Stimulated activated CD4-positive, alpha-beta T cell treated with anti-CD3 and anti-CD28 coated beads, Interleukin-4, amount 100 ng/mL, for 1 hour (primary cell): ENCODE measurements at places on chromosomes 2 and 18.
A peak's percentile ranks its signal among the peaks of the same experiment; 100 is the strongest.

DNA sequence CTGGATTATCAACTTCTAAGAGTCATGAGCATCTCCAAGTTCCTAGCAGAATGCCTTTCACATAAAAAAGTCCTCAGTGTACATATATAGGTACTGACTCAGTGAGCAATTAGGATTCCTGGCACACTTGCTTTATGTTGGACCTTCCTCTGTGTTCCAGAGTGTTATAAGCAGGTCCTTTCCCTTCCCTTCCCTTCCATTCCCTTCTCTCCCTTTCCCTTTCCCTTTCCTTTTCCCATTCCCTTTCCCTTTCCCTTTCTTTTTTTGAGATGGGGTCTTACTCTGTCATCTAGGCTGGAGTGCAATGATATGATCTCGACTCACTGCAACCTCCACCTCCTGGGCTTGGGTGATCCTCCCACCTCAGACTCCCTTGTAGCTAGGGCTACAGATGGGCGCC, 48.7 kb downstream of the SCN3A start:
- no peak for DNase-seq

DNA sequence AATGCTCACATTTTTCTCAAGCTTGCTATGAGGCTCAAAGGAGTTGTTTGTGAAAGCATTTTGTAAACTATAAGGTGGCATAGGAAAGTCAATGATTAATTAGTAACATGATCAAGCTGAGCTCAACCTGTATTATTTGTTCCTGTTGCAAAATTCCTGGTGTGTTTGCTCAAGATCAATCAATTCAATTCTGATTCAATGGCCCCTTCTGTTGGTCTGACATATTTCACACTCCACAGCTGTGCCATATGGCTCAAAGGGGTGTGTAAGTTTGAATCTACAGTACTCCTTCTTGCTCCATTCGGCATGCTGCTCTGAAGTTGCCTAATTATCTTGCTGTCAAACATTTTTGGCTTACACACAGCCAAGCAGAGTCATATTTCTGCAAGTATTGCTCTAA, 341.6 kb upstream of the LRP1B start:
- DNase-seq: no peak

GRCh38 chr2:33166287-33166881, 219.6 kb downstream of the LTBP1 start:
- no peak for DNase-seq

- DNase-seq: no peak
Observed at GRCh38 chr2:6353669-6354068, 512.0 kb downstream of the CMPK2 start.

GRCh38 chr2:113230531-113230930, 48.2 kb downstream of the PAX8 start:
- DNase-seq: no peak

DNA sequence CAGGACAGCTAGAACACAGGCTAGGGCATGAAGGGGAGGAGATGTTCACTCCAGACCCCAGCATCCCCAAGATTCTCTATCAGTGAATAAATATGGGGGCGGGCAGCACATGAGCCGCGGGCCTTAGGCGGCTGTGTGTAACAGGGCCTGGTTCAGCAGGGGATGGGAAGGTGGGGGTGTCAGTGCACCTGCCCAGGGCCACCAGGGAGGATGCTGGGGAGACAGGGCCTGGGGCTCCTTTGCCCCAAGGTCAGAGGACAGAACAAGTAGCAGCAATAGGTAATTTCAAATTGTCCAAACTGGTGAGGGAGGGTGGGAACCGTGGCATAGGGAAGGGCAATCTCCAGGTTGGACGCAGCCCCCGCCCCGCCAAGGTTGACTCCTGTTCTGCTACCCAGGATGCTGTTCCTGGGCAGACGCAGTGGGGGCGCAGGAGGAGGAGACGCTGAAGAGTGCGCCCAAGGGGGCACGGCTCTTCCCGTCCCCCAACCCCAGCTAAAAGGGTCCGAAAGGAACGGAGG, 16.2 kb downstream of the CYP26B1 start:
- no peak for DNase-seq

- DNase-seq: no peak
Observed at GRCh38 chr2:228613133-228613850, 431.8 kb upstream of the SPHKAP start.

DNA sequence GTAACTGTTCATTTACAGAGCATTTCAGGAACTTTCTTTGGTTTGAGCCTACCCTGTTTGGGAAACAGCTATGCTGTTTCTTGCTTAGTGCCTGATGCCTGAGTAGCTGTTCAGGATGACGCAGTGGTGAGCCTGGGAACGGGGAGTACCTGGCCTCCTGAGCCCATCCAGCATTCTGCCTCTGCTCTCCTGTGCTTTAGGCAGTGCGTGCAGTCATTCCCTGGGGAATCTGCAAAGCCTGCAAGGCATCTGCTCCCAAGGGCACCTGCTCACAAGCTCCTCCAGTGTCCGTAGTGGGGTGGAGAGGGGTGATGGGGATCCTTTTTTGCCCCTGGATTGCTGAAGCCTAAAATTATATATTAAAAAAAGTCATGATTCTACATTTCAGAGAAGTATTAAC, 68.8 kb downstream of the RAPGEF4 start:
- DNase-seq: no peak

- DNase-seq: no peak
Observed at GRCh38 chr2:188979187-188980114, 5.3 kb downstream of the COL3A1 start.

GRCh38 chr2:23069923-23070322, 315.1 kb upstream of the KLHL29 start:
- no peak for DNase-seq

DNA sequence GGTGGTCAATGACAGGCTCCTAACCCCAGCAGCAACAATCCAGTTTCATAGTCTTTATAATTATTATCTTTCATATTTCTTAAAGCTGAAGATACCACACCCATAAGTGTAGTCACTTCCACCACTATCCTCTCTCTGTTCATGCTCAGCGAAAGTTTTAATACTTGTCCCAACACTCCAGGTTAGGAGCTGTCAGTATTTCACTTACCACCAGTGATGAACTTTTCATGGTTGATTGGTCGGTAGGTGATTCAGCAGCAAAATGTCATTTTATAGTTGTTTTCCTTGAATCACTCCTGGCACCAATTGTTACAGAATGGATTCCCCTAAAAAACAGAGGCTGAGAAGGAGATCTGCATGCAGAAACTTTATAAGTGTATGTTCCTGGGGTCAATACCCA, 324.9 kb downstream of the CCDC85A start:
- no peak for DNase-seq

- no peak for DNase-seq
Observed at GRCh38 chr2:236449167-236449761, 120.4 kb upstream of the ACKR3 start.

DNA sequence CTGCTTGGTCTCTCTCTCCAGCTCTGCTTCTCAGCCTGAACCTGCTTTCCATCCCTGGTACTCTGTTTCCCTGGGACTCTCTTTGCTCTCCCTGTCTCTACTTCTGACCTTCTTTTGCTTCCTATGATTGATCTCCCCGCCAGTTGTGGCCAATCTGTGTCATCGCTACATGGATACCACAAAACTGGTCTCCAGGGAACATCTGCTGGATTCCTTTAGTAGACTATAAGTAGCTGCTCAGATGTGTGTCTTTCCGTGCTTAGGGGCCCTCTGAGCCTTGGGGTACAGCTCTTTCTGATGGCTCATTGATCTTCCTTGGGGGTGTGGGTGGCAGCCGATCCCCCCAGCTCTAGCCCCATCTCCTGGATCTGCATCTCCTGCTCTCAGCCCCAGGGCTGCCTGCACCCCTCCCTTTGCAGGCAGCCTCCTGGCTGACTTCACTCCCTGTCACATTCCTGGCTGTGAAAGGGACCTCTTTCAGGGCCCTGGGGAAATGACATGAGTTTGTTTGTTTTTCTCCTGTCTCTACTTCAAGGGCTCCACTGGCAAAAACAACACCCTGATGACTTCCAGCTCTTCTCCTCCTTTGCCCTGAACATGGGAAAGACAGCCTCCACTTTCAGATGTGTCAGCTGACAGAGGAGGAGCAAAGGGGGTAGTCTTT, 333.7 kb downstream of the CYP26B1 start:
- no peak for DNase-seq

GRCh38 chr2:7788736-7789135, 871.5 kb downstream of the RNF144A start:
- no peak for DNase-seq

DNA sequence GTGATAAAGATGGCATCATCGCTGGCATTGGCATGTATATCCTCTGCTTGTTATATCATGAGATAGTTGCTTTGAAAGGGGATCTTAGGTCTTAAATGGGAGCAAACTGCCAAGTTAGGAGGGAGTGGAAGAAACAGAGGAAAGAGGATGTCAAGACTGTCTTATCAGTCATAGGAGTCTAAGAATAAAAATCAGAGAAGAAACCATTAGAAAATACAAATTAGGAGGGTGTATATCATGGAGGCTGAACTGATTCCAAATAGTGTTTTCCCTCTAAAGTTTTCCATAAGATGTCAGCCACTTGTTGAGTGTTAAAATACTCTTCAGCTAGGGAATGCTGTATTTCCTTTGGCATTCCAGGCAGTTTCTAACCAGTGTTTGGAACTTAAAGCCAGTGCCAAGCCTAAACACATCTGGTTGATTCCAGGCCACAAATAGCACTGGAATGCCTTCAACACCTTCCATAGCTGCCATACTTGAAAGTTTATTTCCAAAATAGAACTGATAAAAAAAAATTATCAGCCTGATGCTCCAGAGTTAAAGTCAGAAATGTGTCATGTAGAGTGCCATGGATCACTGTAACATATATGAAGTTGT, 129.4 kb downstream of the ZEB2 start:
- no peak for DNase-seq

GRCh38 chr2:230068651-230069055, at the start of gene SLC16A14:
TSS of gene SLC16A14 (minus strand) at chr2:230068924. CDS start at chr2:230059352, 9,572 bp downstream.
- peak; percentile 30 for DNase-seq

GRCh38 chr2:112798979-112799975, 15.0 kb upstream of the IL1A start:
- DNase-seq: no peak

GRCh38 chr2:42043789-42044394, 3.9 kb upstream of the PKDCC start:
- no peak for DNase-seq

- DNase-seq: no peak
Observed at GRCh38 chr2:11998218-11998617, 251.8 kb downstream of the LPIN1 start.

- no peak for DNase-seq
Observed at GRCh38 chr2:47265751-47266231, 110.7 kb upstream of the STPG4 start.

GRCh38 chr2:105510761-105511528, 112.1 kb upstream of the FHL2 start:
- no peak for DNase-seq

GRCh38 chr2:68340226-68341061, 20.7 kb upstream of the CNRIP1 start:
- DNase-seq: no peak

DNA sequence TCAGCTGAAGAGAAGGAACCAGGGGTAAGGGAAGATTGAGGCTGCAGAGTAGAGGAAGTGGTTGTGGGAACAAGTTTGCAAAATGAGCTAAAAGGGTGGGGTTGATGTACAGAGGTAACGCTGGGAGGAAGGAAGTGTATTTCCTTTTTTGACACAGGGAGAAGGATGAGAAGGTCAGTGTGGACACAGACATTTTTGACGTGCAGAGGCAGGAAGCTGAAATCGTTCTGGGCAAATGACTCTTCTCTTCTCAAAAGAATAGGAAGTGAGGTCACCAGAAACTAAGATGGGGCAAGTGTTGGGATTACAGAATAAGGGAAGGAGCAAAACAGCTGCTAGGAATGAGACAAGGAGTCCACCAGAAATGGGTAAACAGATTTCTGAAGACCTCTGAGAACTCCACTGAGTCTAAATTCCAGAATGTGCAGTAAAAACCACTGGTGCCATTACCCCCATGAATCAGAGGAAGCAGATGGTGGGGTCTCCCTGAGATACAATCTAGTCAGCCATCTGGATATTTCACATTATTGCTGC, 20.0 kb upstream of the RNF149 start:
- DNase-seq: no peak

DNA sequence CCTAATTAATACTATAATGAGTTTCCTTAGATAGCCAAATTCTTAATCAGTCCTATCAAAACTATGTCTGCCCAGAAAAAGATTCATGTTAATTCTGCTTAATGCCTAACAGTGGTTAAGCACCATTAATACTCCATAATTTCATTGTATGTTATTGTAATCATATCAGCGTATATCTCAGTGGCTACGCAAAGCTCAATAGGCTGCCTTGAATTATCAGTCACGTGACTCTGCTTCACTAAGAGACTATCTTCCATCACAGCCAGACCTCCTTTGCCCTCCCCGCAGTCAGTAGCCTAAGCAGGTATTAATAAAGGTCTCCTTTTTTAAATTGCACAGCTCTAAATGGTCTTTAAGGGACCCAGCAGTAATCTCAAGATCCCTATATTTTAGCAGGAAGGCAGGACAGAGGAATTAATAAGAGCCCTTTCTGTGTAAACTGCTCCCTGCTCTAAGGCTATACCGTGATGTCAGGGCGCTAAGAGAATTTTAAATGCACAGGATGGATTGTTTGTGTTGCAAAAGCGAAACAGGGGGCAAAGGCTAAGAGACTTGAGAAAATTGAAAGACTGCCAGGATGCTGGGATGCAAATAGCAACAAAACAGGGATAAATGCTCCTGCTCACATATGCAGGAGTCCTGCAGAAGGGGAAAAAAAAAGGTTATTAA, 215.6 kb upstream of the POU3F3 start:
- DNase-seq: no peak

- DNase-seq: no peak
Observed at GRCh38 chr18:10927286-10927992, 221.9 kb downstream of the PIEZO2 start.

DNA sequence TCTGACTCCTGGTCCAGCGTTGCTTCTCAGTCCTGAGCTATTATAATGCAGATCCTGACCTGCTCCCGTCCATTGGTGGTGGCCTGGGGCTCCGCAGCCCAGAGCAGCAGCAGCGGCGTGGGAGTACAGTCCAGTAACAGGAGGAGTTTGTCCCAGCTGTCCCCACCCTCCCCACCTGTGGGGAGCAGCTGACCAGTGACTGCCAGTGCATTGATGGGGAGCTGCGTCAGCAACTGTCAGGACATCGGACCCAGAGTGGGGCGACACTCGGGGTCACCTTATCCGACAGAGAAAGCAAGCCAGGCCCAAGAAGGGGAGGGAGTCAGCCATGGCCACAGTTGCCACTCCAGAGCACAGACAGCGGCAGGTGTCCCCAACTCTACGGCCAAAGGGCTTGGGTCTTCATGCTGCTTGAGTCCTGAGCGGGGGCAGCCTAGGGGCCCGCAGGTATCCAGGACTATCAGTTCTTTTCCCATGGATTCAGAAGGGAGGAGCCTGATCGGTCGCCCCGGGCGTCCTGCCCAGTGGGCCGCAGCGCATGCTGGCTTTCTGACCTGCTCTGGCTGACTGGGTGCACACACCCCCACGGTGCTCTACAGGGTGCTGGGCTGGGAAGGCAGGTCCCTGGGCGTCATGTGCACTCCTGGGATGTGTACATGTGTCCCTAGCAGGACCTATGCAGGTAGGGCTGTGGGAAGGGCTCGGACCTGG, 29.7 kb downstream of the DNMT3A start:
- DNase-seq: no peak

DNA sequence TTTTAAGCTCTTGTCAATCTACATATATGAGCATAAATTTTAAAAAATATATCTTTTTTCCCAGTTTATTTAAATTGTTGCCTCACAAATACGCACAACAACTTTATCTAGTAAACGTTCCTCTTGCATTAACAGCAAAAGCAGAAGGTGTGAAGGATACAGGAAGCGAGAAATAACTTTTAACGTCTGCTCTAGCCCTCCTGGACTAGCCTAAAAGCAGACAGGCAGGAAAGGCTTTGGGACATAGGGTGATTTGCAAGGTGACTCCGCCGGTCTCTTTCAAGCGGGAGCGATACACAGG, 434 bp upstream of the DUSP19 start:
- DNase-seq: no peak
